CD4-positive, alpha-beta T cell treated with Interleukin-4 for 1 hour (primary cell): ENCODE measurements at places on chromosomes 5 and 9.

- DNase-seq = no peak
These were observed 62.9 kb upstream of the STXBP1 start for GRCh38 chr9:127549218-127549617.

DNA sequence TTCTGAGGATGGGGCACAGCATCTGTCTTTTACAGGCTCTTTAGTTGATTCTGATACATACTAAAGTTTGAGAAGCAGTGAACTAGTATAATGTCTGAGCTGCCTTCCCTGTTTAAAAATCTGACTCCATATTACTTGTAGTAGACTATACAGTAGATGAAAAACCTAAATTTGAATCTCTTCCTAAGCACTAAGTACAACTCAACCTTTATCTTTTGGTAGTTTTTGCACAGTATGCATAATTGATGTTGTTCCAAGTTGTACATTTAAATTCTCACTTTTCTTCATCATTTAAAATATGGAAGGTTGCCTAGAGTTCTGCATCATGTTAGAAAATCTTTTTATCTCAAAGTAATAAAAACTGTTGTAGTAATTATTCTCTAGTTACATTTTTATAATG, 98.6 kb upstream of the CKMT2 start:
- DNase-seq = no peak

- DNase-seq = no peak
These were observed 37.8 kb downstream of the SCGB3A1 start for GRCh38 chr5:180553530-180553929.

DNA sequence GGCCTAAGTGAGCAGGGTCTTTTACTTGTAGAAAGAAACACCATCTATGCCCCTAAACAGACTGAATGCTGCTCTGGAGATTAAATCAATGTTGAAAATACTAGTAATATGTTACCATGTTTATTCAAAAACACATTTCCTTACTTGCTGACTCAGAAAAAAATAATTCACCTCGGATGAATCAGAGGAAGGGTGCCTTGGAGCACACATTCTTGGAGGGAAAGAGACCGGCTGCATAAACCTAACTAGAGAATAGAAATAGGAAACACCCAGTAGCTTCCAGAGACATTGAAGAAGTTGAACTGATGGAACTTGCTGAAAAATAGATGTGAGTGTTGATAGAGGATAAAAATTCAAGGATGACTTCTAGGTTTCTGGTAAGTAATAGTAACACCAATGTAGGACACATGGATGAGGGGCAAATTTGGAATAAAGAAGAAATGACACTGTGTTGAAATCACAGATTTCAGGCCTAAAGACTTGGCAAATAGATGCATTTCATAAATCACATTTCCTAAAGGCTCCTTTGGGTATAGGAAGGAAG, 76.9 kb upstream of the MINAR2 start:
- no peak for DNase-seq

DNA sequence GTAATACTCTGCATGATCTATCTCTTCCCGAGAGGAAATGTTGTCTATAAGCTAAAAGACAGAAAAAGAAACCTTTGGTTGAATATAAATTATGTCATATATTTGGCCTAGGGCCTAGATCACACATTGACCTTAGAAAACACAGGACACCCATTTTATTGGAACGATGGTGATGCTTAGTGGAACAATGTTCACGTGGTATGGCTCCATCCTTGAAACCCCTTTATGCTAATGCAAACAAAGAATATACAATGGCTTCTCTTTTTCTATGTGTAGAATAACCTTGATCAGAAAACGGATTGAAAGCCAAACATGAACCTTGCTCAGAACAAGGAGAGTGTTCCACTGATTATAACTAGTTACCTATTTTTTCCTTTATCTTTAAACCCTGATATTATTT, 24.5 kb downstream of the MRPS27 start:
- DNase-seq = no peak

DNA sequence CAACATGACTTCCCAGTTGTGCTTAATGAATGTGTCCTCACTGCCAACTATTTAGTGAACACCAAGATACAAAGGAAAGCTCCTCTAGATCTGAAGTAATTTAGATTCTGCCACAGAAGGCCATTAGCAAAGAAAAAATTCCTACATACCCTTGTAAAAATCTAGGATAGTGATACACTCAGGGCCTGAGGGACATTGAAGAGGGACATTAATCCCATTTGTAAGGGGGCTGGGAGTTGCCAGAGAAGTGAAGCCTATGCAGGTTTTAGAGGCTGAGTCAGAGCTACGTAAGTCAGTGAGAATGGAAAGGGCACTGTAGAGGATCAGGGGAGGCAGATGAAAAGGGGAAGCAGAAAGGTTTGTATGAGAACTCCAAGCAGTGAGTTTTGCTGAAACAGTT, 286.9 kb upstream of the TARS1 start:
- no peak for DNase-seq

GRCh38 chr9:108197899-108198298, 657.9 kb downstream of the ACTL7B start:
- no peak for DNase-seq

- DNase-seq = no peak
These were observed 6.7 kb downstream of the TMEM174 start for GRCh38 chr5:73179730-73180129.

- DNase-seq = no peak
These were observed 136.2 kb downstream of the FANCC start for GRCh38 chr9:95181226-95181818.
